ENCODE measurements at places on chromosomes 16 and 17.

- peak; percentile 23 for DNase-seq
Observed at GRCh38 chr16:56637814-56638750, at the start of gene MT1A. MT1A (plus strand) TSS chr16:56638666; CDS start chr16:56638739, 73 bp downstream.

DNA sequence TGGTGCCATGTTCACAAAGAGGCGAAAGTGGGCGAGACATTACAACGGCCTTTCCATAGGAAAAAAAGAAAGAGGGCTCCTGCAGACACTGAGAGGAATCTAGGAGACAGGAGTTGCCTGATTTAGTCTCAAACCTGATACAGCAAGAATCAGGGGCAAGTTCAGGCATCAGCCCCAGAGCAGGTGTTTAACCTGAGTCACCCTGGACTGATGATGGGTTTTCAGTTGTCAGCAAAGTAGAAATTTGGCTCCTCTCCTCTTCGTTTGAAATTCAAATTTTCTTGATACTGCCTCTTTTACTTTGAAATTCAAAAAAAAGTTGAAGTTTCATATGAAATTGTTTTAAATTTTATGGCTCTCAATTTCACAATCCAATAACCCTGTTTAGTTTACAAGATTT is 189.5 kb downstream of the ABCC12 start:
- DNase-seq, result no peak

- DNase-seq, result peak; percentile 59
Observed at GRCh38 chr17:72004011-72004427, 116.8 kb upstream of the SOX9 start.

- DNase-seq, result no peak
Observed at GRCh38 chr16:30401768-30402425, 5.5 kb upstream of the ZNF771 start.

DNA sequence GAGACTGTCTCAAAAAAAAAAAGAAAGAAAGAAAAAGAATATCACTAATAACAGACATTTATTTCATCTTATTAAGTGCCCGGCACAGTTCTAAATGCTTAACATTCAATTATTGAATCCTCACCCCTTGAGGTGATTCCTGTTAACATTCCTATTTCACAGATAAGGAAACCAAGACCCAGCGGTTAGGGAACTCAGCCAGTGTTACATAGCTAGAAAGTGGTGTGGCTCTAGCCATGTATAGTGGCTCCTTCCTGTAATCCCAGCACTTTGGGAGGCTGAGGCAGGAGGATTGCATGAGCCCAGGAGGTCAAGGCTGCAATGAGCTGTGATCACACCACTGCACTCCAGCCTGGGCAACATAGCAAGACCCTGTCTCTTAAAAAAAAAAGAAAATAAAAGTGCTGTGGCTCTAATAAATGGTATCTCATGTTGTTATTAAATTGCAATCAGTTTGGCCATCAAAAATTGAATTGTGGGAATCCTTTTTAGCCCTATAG is 28.1 kb downstream of the ZNRF1 start:
- DNase-seq, result no peak

DNA sequence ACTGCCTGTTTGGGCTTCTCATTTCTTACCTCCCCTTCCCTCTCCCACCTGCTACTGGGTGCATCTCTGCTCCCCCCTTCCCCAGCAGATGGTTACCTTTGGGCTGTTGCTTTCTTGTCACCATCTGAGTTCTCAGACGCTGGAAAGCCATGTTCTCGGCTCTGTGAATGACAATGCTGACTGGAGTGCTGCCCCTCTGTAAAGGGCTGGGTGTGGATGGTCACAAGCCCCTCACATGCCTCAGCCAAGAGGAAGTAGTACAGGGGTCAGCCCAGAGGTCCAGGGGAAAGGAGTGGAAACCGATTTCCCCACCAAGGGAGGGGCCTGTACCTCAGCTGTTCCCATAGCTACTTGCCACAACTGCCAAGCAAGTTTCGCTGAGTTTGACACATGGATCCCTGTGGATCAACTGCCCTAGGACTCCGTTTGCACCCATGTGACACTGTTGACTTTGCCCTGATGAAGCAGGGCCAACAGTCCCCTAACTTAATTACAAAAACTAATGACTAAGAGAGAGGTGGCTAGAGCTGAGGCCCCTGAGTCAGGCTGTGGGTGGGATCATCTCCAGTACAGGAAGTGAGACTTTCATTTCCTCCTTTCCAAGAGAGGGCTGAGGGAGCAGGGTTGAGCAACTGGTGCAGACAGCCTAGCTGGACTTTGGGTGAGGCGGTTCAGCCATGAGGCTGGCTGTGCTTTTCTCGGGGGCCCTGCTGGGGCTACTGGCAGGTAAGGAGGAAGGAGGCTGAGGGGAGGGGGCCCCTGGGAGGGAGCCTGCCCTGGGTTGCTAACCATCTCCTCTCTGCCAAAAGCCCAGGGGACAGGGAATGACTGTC is at the start of gene CD68:
TSS of gene CD68 (plus strand) at position 638 of the 833 bp plus-strand sequence. CDS start at position 678, 40 bp downstream.
- peak; percentile 93 for DNase-seq

DNA sequence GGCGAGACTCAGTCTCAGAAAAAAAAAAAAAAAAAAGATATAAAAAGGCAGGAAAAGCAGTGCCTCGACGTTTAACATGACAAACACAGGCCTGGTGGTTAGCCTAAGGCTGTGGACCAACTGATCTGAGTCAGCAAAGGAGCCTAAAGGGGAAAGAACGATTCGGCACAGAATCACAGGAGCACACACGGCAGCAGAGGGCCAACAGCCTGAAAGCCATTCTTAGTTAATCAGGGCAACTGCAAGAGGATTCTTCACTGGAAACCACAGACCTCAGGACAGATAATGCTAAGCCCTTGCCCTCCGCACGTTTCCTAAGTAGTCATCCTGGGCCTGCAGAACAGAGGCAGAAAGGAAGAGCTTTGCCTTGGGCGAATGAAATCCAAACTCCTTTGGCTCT is 14.7 kb downstream of the TMEM11 start:
- DNase-seq, result peak; percentile 86

DNA sequence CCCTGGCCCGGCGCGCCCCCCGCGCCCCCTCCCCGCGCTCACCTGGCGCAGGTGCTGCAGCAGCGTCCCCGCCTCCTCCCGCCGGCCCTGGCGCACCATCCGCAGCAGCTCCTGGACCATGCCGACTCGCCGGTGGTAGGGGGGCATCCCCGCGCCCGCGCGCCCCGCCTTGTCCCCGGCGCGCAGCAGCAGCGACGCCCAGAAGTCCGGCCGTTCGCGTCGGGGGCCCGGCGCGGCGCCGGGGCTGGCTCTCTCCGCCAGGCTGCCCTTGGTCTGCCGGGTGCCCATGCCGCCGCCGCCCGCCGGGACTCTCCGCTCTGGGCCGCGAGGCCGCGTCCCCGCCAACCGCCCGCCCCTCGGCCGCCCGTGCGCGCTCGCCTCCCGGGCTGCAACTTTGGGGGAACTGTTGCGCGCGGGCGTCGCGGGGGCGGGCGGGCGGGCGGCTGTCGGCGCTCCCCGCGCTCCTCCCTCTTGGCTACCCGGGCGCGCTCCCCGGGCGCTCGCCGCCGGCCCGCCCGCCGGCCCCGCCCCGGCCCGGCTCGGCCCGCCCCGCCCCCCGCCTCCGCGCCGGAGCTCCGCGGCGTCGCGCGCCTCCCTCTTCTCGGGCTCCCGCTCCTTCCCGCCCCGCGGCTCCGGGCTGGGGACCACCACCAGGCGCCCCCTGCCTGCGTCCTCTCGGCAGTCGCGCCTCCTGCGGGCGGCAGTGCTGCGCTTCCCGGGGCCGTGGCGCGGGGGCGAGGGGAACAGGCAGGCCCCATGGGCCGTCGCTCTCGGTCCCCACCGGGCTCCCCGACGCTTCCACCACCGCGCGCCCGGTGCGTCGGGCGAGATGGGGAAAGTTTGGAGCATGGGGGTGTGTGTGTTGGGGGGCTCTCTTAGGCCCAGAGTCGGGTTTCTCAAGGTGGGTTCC is at the start of gene LRRC75A:
TSS of gene LRRC75A (minus strand) at position 491 of the 910 bp plus-strand sequence. CDS start at position 288, 203 bp downstream.
- peak; percentile 45 for DNase-seq

GRCh38 chr16:23104032-23104955 is 45.0 kb downstream of the USP31 start:
- no peak for DNase-seq

GRCh38 chr17:48729335-48730239 is 1.0 kb upstream of the HOXB13 start:
- peak; percentile 39 for DNase-seq

DNA sequence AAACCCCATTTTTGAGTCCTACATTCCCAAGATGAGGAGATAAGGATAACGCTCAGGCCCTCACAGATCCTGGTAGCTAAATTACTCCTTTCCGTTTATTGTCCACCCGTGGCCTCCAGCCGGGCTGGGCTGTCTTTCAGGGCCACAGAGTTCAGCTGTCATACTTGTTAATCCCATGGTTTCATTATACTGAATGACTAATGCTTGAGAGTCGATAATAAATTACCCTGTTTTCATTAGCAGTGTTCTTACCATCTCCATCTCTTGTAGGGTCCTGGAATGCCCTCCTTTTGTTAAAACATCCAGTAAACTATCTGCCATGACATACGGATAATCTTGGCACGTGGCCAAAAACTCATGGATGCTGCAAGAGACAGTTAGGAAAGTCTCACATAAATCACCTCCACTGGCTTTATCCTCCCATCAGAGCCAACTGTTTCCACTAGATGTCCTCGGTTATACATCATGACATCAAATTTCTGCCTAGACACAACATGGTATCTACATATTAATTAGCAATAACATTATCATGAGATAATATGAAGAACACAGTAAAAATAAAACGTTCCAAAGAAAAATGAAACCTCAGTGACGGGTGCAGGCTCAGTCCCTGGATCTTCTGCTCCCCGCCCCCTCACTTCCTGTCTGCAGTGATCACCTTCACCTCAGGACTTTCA is 45.3 kb downstream of the BRD7 start:
- peak; percentile 55 for DNase-seq

DNA sequence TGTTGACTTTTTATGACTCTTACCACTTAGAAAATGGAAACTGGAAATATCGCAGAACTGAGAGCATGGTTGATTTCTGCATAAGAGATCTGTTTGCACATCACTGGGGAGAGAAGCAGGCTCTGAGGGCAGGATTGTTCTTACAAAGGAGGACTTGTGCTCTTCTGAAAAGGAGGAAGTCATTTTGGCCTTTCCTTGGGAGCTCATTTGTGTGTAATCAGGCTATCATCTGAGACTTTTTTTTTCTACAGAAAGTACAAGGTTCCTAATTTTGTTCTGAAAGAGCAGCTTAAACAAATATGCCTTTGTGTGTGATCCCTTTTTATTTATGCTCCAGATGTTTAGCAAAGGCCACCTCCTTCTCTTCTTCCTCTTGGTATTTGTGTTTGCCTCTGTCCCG is 145.7 kb upstream of the CACNG5 start:
- DNase-seq, result peak; percentile 53

DNA sequence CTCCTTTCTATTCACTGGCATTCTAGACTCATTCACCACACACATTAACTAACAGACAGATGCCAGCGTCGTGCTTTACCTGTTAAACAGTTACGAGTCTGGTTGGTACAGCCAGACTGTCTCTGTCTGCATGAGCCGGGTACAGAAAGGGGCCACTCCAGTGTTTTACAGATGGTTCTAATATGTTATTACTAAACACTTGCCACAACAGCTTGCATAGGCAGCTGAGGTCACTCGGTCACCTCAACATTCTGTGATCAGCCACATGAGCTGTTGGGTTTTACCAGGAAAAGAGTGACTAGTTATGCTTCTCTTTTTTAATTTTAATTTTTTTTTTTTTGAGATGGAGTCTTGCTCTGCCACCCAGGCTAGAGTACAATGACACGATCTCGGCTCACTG is 25.2 kb downstream of the CD300A start:
- DNase-seq, result no peak

All from RPMI7951 (cell line).